ENCODE measurements at places on chromosomes 11 and 22.

- DNase-seq = no peak
Observed at GRCh38 chr11:60942219-60942618, 9.8 kb downstream of the SLC15A3 start.

DNA sequence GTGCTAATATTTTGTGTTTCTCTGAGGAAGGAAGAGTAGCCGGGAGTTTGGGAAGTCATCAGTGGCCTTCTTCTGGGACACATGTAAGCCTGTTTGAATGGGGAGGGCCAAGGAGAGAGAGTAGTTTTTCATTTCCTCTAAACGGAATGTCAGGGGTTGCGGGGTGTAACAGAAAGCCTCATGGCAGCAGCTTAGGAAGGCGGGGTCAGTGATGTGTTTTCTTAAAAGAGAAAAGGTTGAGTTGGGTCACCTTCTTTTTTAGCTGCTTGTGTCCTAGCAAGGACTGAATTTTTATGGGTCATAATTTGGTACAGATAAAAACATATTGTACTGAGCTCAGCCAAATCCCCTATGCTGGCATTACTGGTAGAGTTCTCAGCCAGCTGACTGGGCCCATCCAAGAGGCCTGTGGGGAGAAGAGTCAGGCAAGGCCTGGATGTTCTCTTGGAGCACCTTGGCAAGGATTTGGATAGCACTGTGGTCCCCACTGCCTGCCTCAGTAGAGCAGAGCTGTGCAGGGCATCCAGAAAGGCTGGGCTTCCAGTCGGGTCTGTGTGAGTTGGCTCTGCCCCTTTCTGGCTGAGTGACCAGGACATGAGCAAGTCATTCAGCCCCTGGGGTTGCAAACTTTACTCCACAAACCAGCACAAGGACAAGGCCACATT lies 29.4 kb upstream of the NAV2 start:
- DNase-seq = no peak

DNA sequence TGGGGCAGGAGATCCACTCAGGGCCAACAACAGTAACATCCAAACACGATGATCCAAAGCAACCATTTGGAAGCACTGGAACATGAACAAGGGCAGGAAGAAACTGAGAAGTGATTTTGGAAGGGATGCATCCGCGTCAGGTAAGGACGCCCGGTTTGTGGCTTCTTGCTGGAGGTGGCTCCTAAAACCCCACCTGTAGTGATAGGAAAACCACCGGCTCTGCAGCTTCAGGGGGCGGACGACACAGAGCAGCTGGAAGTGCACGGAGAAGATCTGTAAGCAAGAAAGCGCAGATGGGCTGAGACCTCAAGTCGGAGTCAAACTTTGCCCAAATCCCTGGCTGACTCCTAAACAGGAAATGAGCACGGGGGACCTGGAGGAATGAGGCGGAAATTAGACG lies 1066.1 kb downstream of the BRD1 start:
- DNase-seq = no peak

DNA sequence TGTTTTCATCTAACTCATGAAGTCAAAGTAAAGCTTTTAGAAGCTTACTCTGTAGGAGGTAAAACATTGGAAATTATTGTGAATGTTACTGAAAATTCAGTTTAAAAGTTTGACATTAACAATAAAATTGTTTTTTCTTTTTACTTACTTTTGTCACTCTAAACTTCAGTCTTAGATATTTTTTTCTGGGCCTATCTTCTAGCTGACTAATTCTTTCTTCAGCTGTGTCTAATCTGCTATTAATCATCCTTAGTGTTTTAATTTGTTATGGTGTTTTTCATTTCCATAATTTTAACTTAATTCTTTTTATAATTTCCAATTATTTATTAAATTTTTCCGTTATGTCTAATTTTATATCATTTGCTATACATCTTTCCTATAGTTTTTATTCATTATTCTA lies 35.0 kb downstream of the IL10RA start:
- no peak for DNase-seq

GRCh38 chr11:75718419-75719339 lies 1.0 kb downstream of the MOGAT2 start:
- DNase-seq = no peak

- DNase-seq = no peak
Observed at GRCh38 chr22:46854125-46854870, 91.8 kb downstream of the TBC1D22A start.

DNA sequence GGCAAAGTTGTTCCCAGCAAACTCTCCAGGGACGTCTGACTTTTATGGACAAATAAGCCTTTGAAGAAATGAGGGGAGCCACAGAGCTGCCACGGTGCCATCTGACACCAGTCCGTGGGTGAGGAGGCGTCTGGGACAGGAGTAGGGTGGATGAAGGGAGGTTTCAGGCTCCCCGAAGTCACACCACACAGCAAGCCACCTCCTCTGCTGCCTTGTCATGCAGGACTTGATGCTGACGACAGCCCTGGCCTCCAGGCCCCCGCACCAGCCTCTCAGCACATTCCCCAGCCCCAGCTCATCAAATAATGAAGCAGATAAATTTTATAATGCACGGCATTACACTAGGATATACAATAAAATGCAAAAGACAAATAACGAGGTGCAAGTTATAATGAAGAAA lies 156.5 kb downstream of the CEP164 start:
- DNase-seq = no peak

- DNase-seq = no peak
Observed at GRCh38 chr22:20405931-20406685, 12.2 kb downstream of the ZNF74 start.

DNA sequence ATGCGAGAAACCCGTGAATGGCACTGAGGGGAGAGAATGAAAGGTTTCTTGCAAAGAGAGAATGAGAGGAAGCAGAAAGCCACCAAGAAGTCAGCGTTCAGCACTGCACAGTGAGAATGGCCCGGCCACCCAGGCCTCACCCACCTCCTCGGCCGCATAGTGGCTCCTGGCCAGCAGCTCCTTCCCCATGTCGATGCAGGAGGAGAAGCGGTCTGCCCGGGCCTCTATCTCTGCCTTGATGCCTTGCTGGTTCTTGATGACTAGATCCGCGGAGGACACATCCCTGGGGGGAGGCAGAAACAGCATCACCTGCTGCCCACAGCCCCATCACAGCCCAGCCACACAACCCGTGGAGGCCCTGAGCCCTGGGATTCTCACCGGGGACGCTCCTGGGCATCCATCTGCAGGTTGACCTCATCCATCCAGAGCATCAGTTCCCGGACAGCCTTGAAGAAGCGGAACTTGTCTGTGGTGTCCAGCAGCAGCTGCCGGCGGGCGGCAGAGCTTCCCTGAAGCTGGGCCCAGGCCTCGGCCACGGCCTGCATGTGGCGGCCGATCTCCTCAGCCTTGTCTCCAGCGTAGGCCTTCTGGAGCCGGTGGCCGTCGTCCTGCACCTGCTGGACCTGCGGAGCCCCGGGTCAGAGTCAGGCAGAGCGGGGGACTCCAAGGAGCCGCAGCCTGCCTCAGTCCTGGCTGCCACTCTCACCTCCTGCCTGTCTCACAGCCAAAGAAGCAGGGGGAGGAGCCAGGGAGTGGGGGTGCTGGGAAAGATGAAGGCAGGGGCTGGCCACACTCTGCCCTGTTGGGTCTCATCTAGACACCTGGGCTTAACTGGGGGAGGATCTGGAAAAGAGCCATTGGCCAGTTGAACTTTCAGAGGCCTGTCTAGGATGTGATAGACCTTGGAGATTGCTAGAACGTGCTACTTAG lies 12.2 kb upstream of the RBM4B start:
- DNase-seq = no peak

DNA sequence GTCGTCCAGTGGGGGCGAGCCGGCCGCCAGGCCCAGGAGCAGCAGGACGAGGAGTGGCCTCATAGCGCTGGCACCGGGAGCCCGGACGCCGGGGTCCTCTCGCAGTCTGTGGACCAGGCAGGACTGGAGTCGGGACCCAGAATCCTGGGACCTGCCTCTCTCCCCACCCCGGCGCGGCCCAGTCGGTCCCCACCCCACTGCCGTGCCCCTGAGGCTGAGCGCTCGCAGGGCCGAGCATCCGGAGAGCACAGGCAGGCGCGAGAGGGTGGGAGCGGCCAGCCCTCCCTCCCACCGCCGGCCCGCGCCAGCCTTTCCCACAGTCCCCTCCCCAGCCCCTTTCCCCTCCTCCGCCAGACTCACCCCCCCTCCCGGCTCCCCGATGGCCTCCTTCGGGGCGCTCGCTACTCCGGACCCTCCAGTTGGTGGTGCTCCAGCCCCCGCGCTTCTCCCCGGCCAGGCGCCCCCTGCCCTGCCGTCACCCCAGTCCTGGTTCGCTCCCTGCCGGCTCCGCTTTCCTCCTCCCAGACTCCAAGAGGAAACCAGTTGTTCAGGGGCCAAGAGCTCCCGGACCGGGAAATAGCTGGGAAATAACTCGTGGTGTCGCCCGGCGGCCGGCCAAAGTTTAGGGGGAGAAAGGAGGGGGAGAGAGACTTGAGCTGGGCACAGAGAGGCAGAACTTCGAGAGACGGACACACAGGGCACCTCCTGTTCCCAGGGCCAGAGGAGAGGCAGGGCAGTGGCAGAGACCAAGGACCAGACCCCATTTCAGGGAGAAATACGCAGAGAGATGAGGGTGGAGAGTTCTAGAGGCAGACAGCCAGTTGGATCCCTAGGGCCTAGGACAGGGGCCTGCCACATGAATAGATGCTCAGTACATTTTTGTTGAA lies at the start of gene C1QTNF5:
Gene C1QTNF5 (minus strand): TSS at position 549 of the 887 bp plus-strand sequence. CDS start 486 bp downstream, at position 63.
- no peak for DNase-seq

DNA sequence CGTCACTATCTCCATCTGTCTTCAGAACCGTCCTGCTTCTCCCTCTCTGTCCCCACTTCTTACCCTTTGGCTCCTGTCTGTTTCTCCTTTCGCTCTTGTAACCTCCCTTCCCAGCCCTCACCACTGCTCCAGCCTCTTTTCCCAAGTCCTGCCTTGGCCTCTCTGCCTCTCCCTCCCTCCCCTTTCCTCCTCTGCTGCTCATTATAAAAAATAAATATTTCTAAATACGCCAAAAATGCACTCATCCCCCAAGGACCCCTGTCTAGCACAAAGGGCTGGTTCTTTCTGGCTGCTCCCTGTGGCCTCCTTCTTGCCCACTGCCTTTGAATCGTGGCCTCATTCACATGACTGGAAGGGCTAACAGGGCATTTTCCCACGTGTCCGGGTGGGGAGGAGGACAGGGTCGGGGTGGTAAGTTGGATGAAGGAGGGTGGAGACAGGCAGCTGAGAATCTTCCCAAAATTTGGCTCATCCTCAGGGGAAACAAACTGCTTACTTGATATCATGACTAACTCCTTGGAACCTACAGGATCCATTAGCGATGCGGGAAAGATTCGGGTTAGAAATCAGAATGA lies 26.4 kb upstream of the OAF start:
- DNase-seq = no peak

DNA sequence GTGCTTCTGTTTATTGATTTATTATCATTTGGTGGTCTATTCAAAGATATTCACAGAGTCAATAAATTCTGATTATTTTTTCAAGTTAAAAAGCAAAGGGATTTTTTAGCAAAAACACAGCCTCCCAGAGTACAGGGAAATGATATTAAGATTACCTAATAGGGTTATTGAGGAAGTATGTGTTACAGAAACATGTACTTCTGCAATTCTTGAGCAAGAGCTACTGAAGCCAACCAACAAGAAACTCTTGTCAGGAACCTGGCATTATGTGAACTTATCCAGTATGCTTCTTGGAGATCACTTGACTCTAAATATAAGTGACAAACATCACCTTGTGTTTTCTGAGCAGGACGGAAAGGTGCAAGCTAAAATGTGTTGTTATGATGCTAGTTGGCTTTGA lies 42.0 kb upstream of the CARD18 start:
- no peak for DNase-seq

DNA sequence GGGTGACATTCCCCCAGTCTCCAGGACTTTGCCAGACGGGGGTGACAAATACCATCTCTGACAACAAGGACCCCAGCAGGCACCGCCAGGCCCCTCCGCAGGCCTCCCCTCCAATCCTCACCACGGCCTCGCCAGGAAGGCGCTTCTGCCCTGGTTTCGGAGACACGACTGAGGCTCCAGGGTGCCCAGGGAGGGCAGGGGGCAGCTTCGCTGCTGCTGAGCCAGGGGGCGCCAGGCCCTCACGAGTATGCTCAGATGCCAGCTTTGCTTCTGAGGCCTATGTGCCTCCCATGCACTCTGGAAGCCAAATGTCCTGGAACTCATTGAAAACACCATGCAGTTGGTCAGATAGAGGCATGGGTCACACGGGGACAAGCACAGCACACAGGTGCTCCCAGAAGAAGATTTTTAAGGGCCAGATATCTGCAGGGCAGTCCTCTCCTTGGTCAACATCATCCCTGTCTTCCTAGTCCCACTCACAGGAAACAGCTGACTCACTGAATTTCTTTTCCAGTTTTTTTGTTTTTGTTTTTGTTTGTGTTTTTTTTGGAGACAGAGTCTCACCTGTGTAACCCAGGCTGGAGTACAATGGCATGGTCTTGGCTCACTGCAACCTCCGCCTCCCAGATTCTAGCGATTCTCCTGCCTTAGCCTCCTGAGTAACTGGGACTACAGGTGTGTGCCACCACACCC lies 19.9 kb downstream of the BID start:
- DNase-seq = no peak

GRCh38 chr11:131838016-131838415 lies 467.6 kb downstream of the NTM start:
- no peak for DNase-seq

DNA sequence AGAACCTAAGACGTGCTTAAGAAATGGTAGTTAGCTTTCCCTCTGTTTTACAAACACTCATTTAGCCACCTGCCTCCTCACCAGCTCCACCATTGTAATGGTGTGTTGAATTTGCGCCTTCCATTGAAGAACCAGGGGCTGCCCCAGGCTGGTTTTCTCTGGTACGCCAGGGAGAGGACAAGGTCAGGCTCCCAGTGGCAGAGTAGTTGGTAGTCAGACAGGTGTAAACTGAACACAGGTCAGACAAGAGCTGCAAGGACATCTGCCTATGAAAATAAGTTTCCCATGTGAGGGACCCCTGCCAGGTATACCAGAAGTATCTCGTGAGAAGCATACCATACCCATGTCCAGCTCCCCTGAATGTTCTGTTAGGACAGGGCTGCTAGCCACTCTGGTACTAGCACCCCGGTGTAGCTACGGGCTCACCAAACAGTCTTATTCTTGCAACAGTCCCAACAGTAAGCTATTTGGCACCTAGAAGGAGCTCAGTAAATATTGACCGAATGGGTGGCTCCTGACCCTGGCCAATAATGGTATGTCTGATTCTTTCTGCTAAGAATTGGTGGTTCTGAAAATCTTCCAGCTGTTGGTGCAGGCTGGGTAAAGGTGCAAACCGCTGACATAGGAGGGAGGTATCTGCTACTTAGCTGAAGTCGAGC lies 359.0 kb downstream of the LARGE1 start:
- no peak for DNase-seq

DNA sequence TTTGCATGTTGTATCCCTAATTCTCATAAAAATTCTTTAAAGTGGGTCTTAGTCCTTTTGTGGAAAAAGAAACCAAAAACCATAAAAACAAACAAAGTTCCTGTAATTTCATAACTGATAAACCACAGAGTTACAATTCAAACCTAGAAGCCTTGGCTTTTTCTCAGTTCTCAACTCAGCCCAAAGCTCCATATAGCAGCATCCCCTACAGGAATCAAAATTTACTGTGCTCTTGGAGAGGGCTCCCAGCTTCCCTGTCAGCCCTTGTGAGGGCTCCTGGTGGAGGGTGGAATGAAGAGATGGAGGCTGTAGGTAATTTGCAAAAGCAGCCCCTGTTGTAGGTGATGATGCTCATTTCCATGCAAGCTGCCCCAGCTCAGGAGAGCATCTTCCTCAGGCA lies 506.1 kb upstream of the KIRREL3 start:
- DNase-seq = no peak

GRCh38 chr11:45927684-45928413 lies 5.4 kb downstream of the LARGE2 start:
- no peak for DNase-seq
